ENCODE measurements at places on chromosomes 7 and 10. TPM values are rescaled to one million over a fixed set of nuclear protein-coding genes. Genes with fewer than 3 reads are reported as not detected.

GRCh38 chr7:155201325-155202087, 96.2 kb upstream of the INSIG1 start:
- no peak for DNase-seq

- DNase-seq: no peak
Observed at GRCh38 chr7:88015309-88015708, 81.3 kb downstream of the ADAM22 start.

DNA sequence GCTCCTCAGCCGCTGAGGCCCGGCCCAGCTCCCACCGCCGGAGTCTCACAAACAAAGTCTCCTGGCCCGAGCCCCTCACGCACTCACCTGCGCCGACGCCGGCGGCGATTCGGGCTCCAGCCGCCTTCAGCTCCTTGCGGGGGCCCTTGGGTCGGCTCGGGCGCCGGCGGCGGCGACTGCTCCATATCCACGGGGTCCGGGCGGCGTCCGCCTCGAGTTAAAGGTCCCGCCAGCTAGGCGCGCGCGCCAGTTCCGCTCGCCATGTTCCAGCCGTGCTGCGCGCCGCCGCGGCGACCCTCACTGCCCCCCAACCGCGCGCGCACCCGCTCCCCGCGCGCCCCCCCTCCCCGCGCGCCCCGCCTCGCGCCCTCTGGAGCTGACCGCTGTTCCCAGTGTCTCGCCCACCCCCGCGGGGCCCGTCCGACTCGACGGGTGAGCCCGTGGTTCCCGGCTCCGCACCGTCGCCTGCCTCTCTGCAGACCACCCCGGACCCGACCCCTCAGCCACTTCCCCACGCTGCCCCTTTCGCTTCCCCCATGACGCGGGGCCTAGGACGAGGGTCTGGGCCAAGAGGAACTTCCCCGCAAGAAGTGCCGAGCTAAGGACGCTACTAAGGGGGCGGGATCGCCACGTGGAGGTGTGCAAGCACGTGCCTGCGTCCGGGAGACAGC, 396.1 kb downstream of the ZNF33B start:
- DNase-seq: no peak

- DNase-seq: no peak
Observed at GRCh38 chr7:147013825-147014224, 897.2 kb downstream of the CNTNAP2 start.

FAM131B gene
- 2.3 TPM for total RNA-seq

SPDYE11 gene
- not detected for total RNA-seq

CPA5 gene
- 9.4 TPM for total RNA-seq
